ENCODE measurements at places on chromosomes 4 and X. TPM values are rescaled to one million over a fixed set of nuclear protein-coding genes. Genes with fewer than 3 reads are reported as not detected.

- ATAC-seq, result no peak
Observed at GRCh38 chr4:184166736-184167135, 50.9 kb downstream of the ENPP6 start.

DNA sequence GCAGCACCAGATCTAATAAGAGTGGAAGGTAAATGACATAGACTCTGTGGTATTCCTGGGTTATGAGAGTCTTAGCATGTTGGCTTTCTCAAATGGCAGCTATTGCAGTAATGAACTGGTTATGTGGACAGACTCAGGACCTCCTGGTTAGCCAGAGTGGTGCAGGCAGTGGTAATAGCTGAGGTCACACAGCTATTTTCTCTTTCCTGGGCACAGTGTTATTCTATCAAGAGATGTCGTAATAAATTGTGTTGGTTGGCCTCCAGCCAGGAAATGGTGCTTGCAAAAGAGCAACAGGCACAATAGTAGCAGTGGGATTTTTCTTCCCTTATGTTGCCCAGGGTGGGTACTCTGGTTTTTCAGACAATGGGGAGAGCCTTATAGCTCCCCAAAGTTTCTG is 279.2 kb upstream of the FGF16 start:
- ATAC-seq, result no peak

DNA sequence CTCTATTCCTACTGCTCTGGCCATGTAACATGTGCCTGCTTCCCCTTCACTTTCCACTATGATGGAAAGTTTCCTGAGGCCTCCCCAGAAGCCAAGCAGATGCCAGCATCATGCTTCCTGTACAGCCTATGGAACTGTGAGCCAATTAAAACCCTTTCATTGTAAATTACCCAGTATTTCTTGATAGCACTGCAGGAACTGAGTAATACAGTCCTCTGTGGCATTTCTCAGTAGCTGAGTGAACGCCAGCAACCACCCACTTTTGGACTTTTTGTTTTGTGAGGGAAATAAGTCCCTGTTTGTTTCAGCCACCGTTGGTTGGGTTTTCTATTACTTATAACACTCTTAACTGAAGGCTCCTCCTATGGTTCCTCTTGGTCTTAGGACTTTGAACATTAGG is 104.1 kb downstream of the C4orf51 start:
- no peak for ATAC-seq

DNA sequence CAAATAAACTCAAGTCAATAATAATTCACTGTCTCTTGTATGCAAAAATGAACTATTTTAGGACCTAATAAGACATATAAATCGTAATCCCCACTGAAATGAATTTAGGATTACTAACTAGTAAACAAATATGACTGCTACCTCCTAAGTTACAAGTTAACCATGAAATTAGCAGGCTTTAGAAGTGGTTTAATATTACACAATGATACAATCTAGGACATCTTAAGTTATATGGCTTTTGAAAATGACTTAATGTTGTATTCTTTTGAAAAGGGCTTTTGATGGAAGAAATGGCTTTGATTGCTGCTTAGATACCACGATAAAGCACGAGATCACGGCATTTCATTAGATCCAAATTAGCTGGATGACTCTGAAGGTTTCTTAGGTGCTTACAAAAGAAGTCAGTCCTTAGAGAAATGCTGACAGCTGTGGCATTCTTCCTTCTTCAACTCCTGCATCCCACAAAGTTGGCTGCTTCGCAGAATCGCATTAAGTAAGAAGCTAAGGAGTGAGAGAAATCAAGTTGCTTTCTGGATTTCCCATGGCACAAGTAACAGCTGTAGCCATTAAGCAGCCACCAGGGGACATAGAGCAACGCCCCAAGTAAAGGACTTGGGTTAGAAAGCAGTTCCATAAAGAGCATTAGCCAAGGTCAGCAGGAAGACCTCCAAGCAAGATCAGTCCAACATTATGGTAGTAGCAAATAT is 6.9 kb downstream of the SLC10A7 start:
- ATAC-seq, result no peak

DNA sequence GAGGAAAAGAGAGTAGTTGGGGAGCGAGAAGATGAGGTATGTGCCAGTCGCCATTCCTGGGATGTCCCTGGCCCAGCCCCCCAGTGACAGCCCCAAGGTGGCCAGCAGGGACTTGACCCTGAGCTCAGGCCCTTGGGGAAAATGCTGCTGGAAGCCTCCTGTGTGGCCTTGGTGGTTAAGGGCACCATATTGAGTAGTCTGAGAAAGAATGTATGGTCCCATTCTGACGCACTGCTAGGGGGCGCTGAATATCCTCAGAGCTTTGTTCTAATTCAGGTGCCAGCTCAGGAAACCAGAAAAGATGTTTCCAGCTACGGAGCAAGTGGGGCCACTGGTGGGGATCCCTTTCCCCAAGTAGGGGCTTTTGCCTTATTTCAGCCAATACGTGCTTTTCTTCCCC is 14.0 kb upstream of the UBA6 start:
- ATAC-seq, result no peak

- ATAC-seq, result no peak
Observed at GRCh38 chr4:26044524-26044923, 130.5 kb downstream of the SMIM20 start.

IGSF1 gene
- total RNA-seq, result 0.08 TPM

ODAM gene
- not detected for total RNA-seq

TLR10 gene
- total RNA-seq, result 0.40 TPM

EOLA1 gene
- 14.6 TPM for total RNA-seq

GPR34 gene
- total RNA-seq, result 0.40 TPM
